ENCODE measurements at places on chromosomes 1 and 21.

DNA sequence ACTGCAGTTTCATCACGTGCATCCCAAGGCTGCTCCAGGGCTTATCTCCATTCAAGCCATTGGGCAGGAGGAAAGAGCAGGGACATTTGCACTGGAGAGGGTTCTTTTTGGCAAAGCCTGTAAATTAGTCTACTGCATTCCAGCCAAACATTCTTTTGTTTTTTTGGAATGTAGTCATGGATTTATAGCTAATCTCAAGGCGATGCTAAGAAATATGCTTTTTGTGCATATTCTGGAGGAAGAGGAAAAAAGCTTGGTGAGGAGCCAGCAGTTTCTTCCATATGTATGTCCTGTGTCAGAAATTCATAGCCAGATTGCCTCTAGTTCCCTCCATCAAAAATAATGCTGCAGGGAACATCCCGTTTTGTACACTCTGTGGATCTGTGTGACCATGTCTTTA is 221.4 kb downstream of the BACH1 start:
- DNase-seq: no peak

DNA sequence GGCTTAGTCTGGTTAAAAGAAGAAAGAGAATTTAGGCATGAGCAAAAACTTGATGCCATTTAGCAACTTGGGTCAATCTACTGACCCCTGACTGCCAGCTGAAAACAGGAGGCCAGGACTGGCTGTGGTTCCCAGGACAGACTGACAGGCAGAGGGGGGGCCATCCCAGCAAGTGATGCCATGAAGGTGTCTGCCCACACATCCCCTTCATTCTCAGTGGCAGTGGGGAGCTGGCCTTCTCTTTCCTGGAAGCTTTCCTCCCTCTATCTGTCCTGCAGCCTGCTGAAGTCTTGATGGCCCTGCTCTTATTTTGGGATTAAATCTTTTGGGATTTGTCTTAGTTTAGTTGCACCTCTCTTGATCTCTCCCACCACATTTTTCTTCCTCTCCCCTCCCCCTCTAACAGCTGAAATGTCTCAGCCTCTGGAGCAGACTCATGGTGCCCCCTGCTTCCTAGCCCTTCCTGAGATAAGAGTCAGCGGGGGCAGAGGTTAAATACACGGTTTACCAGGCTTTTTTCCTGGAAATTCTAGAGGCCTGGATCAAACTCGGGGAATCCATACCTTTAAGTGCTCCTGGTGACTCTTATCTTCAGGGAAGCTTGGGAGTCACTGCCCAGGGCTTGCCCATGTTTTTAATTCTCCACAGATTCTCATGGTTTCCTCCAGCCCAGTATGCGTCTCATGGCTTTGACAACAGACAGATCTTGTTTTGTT is 99.5 kb upstream of the TSPAN2 start:
- no peak for DNase-seq

DNA sequence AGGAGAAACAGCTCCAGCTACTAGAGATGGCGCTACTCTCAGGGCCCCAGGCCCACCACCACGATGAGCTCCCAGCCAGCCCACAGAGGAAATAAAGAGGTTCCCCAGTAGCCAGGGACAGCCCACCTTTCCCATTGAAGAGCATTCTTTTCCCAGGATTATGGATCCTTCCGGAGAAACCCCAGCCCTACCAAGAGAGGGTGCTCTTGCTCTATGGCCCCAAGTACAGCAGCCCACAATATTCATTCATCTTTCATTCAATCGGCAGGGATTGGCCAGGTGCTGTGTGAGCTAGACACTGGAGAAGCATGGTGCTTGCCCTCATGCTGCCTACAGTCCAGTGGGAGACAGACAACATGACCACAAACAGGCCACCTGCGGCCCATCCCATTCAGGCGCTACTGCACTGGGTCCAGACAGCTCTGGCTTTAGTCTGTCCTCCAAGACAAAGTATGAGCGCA is 29.9 kb downstream of the PMVK start:
- DNase-seq: peak; percentile 22

DNA sequence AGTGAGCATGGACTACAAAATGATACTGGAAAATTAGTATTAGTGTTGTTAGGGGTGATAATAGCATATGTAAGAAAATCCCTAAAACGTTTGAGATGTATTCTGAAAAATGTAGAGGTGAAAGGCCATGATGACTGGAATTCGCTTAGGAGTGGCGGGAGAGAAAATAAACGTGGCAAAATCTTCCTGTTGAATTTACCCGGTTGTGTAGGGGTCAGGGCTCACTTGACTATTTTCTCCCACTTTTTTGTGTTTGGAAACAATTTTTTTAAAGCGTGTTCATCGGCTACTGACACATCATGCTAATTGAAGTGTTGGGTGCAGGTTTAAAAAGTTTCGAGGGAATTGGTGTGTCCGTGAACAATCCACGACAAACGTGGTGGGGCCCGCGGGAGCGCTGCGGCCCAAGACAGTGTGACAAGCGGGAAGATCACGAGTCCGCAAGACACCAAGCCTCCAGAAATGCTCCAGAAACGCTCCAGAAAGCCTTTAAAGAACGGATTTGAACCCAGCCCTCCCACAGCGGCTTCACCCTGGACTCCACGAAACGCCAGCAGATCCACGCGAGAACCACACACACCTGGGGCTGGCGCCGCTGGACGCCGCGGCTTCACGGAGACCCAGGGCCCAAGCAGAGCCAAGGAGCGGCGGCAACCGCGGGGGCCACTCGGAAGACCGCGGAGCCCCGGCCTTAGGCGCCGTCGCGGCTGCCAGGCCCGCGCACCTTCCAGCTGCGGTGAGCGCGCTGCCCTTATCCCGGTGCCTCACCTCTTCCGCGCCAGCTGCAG is 573 bp downstream of the PSMG1 start:
- no peak for DNase-seq

DNA sequence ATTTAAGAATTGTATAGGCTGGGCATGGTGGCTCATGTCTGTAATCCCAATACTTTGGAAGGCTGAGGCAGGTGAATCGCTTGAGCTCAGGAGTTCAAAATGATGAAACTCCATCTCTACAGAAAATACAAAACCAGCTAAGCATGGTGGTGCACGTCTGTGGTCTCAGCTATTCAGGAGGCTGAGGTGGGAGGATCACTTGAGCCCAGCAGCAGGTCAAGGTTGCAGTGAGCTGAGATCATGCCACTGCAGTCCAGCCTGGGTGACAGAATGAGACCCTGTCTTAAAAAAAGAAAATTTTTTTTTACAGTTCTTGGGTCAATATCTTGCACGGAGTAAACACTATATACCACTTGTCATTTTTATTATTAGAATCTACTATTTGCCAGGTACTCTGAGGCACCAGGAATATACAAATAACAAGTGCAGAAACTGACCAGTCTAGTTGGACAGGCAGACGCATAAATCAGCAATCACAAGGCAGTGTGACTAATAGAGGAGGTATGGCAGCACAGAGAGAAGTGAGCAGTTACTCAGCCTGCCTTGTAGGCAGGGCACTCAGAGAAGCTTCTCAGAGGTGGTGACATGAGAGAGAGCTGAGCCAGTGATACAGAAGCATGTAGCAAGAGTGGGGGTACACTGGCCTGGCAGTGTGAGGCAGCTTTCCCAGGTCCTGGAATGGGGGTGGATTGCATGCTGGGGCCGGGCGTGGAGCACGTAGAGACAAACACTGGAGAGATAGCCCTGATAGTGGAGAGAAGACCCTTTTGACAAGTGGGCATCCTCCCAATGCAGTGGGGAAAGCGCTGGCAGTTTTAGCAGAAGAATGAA is 8.0 kb downstream of the PHLDA3 start:
- DNase-seq: peak; percentile 96

- DNase-seq: no peak
Observed at GRCh38 chr1:209187589-209187988, 395.9 kb upstream of the CAMK1G start.

DNA sequence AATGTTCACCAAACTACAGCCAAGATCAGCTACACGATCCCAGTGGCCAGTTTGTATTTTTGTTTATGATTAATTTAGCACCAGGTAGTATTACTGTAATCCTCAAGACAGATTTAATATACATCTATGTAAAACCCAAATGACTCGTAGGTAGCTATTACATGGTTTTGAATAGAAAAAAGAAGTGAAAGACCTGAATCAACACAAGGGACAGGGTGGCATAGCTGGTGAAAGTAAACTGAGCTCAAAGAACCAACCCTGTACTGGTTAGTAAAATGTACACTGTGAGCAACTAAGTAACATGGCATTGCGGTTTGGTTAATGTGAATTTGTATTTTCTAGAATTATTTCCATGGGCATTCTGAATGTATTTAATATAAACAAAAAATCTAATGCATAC is 8.8 kb downstream of the GPATCH2 start:
- no peak for DNase-seq
